CD14-positive monocyte (primary cell): ENCODE measurements at places on chromosomes 5 and 9.

GRCh38 chr5:32520972-32521371 lies 64.4 kb upstream of the SUB1 start:
- DNase-seq, result no peak

GRCh38 chr5:179901462-179901861 lies 6.2 kb downstream of the TBC1D9B start:
- no peak for DNase-seq

DNA sequence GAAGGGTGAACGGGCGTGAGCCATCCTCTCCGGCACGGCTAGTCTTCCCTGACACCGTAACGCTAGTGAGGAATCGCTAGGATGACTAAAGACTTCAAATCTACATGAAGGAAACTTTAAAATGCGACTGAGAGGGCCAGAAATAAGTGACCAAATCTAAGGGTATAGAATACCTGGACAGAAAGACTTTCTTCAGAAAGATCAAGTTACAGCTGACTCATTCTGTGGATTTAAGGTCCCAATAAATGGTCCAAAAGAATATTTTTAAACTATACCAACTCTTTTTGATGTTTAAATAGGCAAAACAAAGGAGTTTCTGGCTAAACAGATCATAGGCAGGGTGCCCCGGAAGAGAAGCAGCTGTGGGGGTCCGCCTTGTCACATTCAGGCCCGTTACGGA lies 38.9 kb upstream of the CEP72 start:
- DNase-seq, result no peak

- DNase-seq, result no peak
Observed at GRCh38 chr5:109899163-109899535, 209.4 kb downstream of the MAN2A1 start.

- no peak for DNase-seq
Observed at GRCh38 chr9:125544988-125545651, 161.9 kb downstream of the MAPKAP1 start.

DNA sequence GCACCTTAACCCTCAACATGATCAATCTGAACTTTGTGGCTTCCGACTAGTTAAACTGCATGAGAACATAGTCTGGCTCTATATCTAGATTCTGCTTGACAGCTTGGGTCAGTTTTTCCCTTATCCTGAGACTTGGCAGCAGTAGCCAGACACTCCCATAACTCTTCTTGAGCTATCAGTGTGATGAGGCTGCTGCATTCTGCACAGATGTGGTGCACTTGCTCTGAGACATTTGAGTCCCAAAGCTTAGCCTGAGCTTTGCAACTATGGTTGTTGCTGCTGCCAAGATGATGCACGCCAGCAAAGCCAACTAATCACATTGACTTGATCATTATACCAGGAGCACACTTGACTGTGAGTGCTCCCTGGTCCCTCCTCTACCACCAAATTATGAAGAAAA lies 36.2 kb downstream of the MOCS2 start:
- DNase-seq, result no peak

- DNase-seq, result peak; percentile 80
Observed at GRCh38 chr5:36739751-36740221, 133.4 kb downstream of the SLC1A3 start.
